ENCODE measurements at places on chromosomes 2 and 18. TPM values are rescaled to one million over a fixed set of nuclear protein-coding genes. Genes with fewer than 3 reads are reported as not detected.

Gene NPPC
- 4.7 TPM for total RNA-seq

Gene CRACDL
- 0.38 TPM for total RNA-seq

Gene NT5DC4
- total RNA-seq = not detected

Gene DAW1
- not detected for total RNA-seq

Gene CMPK2
- total RNA-seq = 3.2 TPM

Gene CFAP221
- not detected for total RNA-seq

Gene LYPD6
- not detected for total RNA-seq

Gene ZNF892
- 3.3 TPM for total RNA-seq

Gene UPP2
- not detected for total RNA-seq

GRCh38 chr2:52968043-52968442 is 799.6 kb upstream of the CHAC2 start:
- DNase-seq = no peak
- H3K27me3 ChIP-seq = no peaks in the 10 kb centered on the region
- no peak overlapping the region for H3K4me3 ChIP-seq
- H3K36me3 ChIP-seq = no peaks in the 10 kb centered on the region

DNA sequence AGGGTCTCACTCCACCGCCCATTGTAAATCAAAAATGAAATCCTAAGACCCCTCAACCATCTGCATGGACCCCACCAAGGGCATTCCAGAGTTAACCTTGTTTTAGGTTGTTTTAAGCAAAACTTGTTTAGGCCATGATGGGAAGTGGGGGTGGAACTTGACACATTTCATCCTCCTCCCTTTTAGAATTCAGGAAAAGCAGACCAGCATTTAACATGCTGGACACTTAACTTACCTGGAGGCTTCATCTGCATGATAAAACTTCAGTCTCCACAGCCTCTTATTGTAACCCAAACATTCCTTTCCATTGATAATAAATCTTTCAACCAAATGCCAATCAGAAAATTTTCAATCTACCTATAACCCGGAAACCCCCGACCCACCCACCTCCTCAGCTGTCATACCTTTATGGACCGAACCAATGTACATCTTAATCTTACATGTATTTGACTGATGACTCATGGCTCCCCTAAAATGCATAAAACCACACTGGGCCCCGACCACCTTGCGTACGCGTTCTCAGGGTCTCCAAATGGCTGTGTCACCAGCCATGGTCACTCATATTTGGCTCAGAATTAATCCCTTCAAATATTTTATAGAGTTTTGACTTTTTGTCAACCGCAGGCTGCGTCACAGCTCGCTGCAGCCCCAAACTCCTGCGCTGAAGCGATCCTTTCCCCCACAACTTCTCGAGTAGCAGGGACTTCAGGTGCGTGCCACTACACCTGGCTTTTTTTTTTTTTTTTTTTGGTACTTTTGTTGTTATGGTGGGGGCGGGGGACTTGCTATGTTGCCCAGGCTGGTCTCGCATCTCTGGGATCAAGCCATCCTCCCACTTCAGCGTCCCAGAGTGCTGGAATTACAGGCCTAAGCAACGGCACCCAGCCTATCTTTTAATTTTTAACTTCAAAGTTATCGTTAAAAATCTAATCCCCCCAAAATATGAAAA is 917 bp downstream of the MPPE1 start:
- H3K36me3 ChIP-seq = peaks cover 9% of the 10 kb centered on the region
- peak; percentile 30 for DNase-seq
- peak overlapping the region; percentile 89 for H3K27ac ChIP-seq
- H3K4me1 ChIP-seq = peaks cover 20% of the 10 kb centered on the region
- H3K4me3 ChIP-seq = peak overlapping the region; percentile 86
- H3K27me3 ChIP-seq = no peaks in the 10 kb centered on the region

GRCh38 chr2:117983040-117983439 is 30.8 kb downstream of the CCDC93 start:
- no peaks in the 10 kb centered on the region for H3K27me3 ChIP-seq
- DNase-seq = no peak
- H3K36me3 ChIP-seq = peaks cover 41% of the 10 kb centered on the region
- no peak overlapping the region for H3K4me3 ChIP-seq

DNA sequence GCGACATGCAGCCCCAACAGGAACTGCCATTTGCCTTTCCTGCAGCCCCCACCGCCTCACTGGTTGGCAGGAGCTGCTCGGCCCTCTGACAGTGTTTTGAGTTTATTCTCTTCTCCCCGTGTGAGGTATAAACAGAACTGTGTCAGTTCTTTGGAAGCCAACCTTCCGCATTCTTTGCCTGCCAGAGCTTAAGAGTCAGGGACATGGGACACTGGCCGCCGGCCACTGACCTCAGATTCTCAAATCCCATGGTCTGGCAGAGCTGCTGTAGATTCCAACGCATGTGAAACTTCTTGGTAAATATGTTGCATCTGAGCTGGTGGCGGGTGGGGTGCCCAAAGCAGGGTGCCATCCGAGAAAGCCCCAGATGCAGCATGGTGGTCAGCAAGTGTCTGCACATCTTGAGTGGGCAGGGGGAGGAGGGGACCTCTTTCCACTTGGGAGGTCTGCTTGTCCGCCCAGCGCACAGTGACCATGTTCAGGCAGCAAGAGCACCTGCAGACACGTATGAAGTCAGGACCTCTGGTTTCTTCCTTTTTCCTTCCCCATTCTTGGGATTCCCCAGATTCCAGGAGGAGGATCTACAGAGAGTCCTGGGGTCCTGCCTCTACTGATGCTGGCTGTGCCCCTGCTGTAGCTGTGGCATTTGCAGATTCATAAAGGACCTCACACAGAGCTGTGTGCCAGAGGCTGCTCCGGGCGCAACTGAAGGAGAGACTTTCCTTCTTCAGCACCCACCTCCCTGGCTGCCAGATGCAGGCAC is 23.8 kb downstream of the ASB18 start:
- peaks cover 2% of the 10 kb centered on the region for H3K36me3 ChIP-seq
- peaks cover 2% of the 10 kb centered on the region for H3K4me1 ChIP-seq
- no peak overlapping the region for H3K4me3 ChIP-seq
- H3K27me3 ChIP-seq = peaks cover 29% of the 10 kb centered on the region

- no peaks in the 10 kb centered on the region for H3K27me3 ChIP-seq
- no peaks in the 10 kb centered on the region for H3K36me3 ChIP-seq
- H3K27ac ChIP-seq = no peak overlapping the region
- H3K4me3 ChIP-seq = no peak overlapping the region
- DNase-seq = no peak
Measured at GRCh38 chr18:70822117-70822516, 533.3 kb downstream of the SOCS6 start.

DNA sequence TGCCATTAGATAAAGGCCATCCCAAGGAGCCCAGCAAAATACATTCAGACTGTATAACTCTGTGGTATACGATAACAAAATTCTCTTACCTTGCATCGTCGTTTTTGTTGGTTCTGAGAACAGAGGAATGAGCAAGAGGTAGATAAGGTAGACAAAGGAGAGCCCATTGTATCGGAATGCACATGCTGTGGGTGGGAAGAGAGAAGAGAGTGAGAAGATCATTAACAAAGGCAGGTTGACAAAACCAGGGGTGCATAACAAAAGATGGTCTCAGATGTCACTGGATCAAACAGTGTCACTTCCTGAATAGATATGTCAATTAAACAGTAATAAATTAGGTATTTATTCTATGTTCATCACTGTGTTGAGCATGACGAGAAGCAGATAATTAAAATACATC is 83.3 kb downstream of the PIEZO2 start:
- no peaks in the 10 kb centered on the region for H3K27me3 ChIP-seq
- H3K4me1 ChIP-seq = no peaks in the 10 kb centered on the region
- H3K36me3 ChIP-seq = no peaks in the 10 kb centered on the region
- no peak overlapping the region for H3K27ac ChIP-seq

DNA sequence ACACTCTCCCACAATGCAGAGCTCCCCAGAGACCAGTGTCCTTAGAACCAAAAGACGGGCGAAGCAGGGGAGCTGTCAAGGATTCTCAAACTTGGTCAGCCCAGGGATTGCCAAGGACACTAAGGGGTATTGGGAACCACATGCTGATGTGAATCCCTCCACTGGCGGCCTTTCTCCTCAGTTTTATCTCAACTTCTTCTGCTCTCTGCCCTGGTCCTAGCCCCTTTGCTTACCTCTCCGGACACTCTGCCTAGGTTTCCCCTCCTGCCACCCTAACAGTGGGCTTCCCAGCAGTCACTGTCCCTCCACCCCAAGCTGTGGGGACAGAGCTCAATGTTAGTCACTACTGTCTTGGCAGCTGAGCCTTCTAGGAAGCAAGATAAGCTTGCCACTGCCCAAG is 61.1 kb downstream of the POLR1A start:
- no peak overlapping the region for H3K27ac ChIP-seq
- peaks cover 53% of the 10 kb centered on the region for H3K36me3 ChIP-seq
- H3K4me1 ChIP-seq = peaks cover 28% of the 10 kb centered on the region

DNA sequence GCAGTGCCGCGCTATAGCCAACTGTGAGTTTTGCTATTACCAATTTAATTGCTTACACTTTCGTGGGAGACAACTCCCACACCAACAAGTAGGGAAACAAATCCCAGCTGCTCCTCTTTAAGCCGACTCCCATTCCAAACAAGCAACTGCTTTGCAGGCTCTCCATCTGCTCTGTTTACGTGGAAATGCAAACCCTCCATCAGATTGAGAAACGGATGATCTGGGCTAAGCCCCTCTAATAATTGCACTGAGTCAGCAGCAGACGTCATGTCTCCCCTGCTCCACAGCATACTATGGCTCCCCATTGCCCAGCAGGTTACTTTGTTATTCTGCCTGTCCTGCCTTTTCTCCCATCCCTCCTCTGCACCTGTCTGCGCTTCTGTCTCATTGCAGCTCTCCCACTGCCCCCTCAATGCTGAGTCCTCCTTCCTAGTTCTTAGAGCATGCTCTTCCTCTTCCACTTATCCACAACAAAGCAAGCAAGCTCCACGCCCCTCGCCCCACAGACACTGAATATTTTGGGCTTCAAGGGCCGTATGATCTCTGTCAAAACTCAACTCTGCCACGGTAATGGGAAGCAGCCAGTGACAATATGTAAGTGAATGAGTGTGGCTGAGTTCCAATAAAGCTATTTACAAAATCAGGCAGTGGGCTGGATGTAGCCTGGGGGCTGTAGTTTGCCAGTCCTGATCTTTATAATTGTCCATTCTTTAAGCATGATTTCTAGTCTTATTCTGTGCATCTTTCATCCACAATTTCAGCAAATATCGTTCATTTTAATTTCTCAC is 39.5 kb upstream of the ARL4C start:
- no peak overlapping the region for H3K4me3 ChIP-seq
- no peaks in the 10 kb centered on the region for H3K36me3 ChIP-seq
- no peak for DNase-seq
- H3K4me1 ChIP-seq = no peaks in the 10 kb centered on the region
- peaks cover 5% of the 10 kb centered on the region for H3K27me3 ChIP-seq

DNA sequence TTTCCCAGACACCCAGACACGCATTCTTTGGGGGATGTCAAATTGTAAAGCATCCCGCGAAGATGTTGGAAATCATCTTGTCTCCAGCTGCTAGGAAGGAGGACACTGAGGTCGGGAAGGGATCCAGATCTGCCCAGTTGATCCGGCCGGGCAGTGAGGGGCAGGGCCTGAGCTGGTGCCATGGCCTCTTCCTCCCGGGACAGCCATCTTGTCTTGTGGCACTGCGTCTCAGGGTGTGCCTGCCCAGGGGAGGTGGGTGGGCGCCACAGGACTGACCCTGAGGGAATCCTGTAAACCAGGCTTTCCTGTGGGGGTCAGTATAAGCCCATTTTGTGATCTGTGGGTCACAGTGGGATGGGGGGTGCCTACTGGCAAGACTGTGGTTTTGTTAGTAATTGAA is 10.1 kb downstream of the TRAF3IP1 start:
- DNase-seq = no peak
- H3K27me3 ChIP-seq = no peaks in the 10 kb centered on the region
